Stimulated activated CD8-positive, alpha-beta memory T cell treated with anti-CD3 and anti-CD28 coated beads, Interleukin-2, amount 100 ng/mL, for 1 hour (primary cell): ENCODE measurements at places on chromosomes 3 and 15.

DNA sequence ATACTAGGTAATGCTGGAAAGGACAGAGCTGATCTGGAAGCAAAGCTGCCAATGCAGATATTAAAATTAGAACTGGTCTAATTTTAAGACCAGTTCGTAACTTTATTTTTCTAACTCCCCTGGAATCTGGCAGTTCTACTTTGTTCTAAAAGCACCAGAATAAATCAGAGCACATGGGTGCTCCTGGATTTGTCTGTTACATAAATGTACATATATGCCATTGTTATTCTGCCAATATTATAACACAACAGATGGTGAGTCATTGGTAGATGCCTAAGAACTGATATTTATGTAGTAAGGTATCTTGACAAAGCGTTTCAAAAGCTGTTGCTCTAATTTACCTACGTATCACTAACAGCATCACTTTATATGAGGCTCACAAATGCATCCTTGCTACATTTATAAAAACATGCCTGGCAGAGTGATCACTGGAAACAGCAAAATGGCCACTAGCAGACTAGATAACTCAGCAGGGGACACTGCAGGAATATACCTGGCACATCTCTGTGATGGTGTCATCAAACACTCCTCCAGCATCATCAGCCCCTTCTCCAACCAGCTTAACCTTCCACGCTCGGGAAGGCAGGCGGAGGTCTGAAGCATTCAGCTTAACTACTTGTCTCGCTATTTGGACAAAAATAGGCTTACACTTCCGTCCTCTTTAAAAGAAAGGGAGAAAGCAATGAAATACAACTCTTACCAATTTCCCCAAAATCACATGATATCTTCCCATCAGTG lies 26.2 kb downstream of the FBXL22 start:
- DNase-seq: no peak

DNA sequence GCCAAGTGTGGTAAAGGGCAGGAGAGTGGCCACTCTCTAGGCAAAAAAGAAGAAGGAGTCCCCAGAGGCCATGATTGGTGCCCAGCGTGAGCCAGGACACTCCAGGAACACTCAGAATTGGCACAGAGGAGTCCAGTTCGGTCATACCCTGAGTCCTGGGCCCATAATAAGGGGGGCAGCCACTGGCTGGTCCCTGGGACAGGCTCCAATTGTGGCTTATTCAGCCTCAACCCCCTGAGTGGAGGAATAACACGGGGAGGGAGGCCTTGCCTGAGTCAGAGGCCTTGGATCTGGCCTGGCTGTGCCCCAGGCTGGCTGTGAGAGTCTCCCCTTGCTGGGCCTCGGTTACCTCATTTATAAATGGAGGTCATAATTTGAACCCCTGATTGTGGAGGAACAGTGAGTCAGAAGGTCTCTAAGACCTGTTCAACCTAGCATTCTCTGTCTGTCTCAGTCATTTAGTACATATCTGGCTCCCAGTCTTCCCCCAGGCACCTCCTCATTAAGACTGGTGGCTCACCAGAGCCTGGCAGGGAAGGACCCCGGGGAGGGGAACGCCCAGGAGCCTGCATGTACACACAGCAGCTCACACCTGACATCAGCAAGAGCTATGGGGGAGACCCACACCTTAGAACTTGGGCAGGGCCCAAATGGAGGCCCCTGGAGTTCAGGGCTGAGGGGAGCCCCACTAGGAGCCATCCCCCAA lies 95.9 kb upstream of the ATP2B2 start:
- no peak for DNase-seq

GRCh38 chr3:189449084-189449483 lies 182.1 kb upstream of the TP63 start:
- no peak for DNase-seq

DNA sequence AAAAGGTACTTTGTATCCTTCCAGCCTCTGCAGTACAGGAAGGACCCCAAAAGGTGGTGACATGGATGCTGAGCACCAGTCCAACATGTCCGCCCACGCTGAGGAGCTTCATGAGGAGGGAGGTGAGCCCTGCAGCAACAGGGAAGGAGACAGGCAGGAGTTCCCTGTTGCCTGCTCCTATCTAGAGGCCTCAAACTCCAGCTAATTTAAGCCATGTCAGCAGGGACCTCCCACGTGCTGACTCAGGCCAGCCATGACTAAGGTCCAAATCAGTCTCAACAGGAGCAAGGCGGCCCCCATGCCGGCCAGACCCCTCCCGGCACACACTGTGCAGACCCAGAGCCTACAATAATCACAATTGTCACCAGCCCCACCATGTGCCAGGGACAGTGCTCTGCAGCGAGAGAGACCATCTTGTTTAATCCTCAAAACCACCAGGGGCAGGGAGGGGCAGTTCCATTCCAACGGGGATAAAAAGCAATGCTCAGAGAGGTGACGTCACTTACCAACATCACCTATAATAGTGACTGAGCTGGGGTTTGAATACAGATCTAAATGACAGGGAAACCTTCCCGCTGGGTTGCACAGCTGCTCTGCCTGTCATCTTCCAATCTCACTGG lies 54.5 kb upstream of the GATA2 start:
- DNase-seq: no peak

- no peak for DNase-seq
Observed at GRCh38 chr15:83845230-83845629, 191.3 kb downstream of the ADAMTSL3 start.

- DNase-seq: no peak
Observed at GRCh38 chr15:64640146-64640871, 135.1 kb downstream of the RBPMS2 start.

GRCh38 chr3:118868051-118868450 lies 166.6 kb downstream of the IGSF11 start:
- no peak for DNase-seq

DNA sequence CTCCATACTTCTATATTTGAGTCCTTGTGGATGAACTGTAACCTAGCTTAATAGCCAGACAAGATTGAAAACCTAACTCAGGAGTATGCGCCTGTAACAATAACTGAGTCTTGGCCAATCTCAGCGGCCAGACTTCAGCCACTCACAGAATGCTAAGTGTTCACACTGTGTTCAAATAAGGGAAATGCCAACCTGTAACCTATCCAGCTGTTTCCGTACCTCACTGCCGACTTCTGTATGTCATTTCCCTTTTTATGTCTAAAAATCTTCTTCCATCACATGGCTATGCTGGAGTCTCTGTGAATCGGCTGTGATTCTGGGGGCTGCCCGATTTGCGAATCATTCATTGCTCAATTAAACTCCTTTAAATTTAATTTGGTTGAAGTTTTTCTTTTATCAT lies 169.2 kb downstream of the NFKBIZ start:
- no peak for DNase-seq

- DNase-seq: no peak
Observed at GRCh38 chr15:43920815-43921214, 94.0 kb downstream of the WDR76 start.

- no peak for DNase-seq
Observed at GRCh38 chr3:188126934-188127333, 27.0 kb upstream of the LPP start.

DNA sequence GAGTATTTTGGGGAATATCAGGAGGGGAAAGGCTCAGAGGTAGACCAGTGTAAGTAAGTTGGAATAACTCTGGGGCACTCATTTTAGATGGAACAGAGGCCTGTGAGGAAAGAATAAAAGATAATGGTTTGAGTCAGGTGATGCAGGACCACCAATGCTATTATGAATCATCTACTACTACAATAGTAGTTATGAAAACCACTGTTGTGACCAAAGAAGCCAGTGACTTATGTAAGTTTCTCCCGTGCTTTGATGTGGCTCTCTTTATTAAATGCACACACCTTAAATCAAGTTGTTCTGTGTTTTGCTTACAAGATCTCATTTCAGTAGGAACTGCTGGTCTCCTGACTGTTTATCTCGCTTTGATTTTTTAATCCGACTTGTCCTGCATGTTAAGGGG lies 13.1 kb upstream of the GUCA1C start:
- DNase-seq: no peak

DNA sequence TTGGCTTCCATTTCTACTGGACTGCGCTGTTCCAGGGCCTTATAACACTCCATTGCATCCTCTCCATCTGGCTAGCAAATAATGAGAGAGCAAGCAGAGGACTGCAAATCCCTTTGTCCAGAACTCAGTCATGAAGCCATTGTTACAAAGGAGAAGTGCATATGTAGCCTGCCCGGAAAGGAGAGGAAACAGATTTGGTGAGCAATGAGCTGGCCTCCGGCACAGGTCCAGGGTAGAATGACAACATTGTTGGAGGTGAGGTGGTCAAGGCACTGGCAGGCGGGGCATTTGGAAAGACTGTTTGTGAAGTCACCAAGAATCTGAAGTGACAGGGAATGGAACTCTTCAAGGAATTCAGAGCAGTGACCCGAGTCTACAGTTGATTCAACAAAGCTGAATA lies 25.0 kb upstream of the ATP1B3 start:
- no peak for DNase-seq
